ENCODE measurements at places on chromosomes 2 and 18.

GRCh38 chr2:232211743-232212686 lies 166.5 kb upstream of the ALPP start:
- no peak for DNase-seq

DNA sequence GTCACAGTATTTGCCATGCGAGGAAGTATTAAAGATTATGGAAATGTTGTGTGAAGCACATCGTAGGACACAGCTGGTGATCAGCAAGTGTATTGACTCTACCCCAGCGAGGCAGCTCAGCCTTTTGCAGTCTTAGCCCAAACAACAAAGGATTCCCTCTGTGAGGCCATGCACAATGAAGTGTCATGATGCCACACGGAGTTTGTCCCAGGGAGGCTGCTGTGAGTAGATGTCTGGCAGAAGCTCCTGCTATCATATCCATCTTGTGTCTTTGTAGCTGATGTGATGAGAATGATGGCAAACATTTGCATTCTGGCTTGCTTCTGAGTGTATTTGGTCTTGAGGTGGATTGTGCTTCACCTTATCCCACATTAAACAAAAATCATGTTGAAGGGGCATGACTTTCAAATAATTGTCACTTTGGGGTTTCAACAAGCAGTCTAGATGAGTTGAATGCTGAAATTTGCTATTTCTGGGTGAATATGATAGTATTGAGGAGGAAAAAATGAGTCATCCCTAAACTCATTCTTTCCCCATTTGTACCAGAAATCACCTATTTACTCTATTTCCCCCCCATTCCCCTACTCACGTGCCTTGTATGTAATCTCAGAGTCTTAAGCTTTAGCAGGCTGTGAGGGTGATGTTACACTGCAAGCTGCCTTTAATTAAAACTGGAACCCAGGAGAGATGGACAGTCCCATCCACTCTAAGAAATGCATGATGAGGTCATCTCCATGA lies 273.5 kb downstream of the RNF144A start:
- DNase-seq = no peak

DNA sequence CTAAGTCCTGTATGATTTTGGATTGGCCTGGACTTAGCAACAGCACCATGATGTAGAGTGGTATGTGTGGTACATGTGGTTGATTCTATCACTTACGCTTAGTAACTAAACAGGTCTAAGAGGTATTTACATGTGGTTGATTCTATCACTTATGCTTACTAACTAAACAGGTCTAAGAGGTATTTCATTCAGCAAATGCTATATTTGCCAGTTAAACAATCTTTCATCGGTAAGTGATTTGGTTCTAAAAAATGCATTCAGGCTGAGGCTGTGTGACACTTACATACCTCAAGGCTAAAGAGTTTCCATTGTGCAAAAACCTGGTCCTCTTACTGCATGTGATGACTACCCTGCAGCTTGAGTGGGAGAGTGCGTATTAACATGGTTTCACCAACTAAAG lies 13.1 kb downstream of the EIF4E2 start:
- DNase-seq = no peak

- no peak for DNase-seq
Observed at GRCh38 chr2:225192869-225193268, 150.6 kb upstream of the DOCK10 start.

DNA sequence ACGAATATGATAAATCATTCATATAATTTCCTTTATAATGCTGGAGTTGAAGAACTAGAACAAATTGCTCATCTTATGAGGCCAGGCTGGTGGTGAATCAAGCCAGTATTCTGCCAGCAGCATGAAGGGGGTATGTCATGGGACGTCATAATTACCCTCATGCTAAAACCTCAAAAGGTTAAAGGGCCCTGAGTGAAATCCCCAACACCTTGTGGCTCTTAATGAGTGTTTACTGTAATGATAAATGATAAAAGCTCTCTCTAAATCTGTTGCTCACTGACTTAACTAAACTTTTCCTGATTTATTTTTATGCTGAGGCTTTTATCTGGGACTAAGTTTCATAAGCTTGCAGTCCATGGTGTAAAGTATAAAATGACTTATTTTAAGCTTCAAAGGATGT lies 18.3 kb upstream of the NEDD4L start:
- DNase-seq = no peak

DNA sequence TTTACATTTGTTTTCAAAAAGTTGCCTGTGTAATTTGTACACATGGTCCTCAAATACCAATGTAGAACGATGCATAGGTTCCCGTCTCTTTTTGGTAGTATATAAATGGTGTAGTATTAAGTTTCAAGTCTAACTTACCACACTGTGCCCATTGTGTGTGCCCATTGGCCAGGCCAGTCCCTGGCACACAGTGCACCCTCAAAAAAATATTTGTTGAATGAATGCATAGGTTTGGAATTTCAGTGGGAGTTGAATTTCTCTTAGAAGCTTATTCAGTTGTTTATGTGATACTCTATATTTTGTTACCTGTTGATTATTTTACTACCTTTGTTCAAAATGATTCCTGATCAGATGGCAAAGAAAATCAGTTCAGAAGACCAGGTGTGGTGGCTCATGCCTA lies 30.1 kb downstream of the IDH1 start:
- no peak for DNase-seq

GRCh38 chr18:73043211-73043610 lies 175.4 kb upstream of the NETO1 start:
- no peak for DNase-seq

DNA sequence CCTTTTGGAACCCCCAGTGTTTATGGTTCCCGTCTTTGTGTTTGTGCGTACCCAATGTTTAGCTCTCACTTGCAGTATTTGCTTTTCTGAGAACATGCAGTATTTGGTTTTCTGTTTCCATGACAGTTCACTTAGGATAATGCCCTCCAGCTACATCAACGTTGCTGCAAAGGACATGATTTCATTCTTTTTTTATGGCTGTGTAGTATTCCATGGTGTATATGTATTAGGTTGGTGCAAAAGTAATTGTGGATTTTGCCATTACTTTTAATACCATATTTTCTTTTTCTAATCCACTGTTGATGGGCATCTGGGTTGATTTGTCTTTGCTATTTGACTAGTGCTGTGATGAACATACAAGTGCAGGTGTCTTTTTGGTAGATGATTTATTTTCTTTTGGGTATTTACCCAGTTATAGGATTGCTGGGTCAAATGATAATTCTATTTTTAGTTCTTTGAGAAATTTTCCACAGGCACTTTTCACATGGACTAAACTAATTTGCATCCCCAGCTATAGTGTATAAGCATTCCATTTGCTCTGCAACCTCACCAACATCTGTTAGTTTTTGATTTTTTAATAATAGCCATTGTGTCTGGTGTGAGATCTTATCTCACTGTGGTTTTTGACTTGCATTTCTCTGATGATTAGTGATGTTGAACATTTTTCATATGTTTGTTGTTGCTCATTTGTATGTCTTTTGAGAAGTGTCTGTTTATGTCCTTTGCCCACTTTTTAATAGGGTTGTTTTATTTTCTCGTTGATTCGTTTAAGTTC lies 63.6 kb downstream of the CERS6 start:
- DNase-seq = no peak

DNA sequence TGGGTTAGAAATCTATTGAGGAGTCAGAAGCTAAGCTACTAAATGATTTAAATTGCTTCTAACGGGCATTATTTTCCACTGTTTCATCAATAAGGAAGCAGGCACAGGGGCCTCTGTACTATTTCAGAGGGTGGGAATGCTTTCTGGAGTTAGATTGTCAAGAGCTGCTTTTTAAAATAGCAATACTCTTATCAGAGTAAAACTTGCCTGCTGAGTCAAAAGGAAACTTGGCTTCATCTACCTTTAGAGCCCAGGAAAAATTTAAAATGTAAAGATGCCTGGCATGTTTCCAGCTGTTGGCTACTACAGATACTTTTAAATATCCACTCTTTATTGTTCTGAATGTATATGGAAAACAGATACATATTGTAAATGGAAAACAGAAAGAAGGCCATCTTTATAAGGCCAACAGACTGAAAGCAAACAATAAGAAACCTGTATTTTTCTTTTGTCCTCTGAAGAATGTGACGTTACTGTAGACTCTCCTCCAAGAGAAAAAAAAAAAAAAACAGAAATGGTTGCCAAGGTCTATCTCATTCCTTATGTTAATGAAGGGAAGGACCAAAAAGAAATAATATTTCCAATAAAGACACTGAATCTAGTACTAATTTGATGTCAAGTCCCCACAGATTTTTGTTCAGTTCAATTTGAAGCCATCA lies 79.1 kb downstream of the FIGN start:
- DNase-seq = no peak

DNA sequence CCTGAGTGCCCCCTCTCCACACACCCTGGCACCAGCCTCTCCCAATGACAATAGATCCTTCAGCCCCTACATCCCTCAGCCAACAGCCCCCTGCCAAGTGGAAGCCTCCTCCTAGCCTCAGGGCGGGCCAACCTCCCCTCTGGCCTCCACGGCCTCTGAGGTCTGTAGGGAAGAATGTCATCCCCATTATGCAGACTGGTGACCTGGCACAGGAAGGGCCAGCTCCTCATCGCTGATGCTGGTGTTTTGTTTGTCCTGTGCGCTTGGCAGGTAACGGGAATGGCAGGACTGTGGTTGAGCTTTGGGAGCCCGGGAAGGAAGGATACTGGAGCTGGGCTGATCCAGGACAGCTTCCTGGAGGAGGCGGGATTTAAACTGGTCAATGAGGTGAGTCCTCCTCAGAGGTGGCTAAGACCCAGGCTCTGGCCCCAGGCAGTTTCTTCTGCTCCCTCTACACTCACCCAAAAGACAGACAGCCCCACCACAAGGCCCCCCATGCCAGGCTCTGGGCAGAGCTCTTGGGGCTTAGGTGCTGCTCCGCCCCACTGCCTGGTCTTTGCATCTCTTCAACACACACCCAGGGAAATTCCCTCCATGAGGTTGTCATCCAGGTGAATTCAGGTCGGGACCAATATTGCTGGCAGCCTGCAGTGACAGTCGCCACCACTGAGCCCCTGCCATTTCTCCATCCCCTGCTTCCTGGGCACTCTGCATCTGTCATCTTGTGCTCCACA lies 75.2 kb upstream of the SMAD7 start:
- DNase-seq = no peak

DNA sequence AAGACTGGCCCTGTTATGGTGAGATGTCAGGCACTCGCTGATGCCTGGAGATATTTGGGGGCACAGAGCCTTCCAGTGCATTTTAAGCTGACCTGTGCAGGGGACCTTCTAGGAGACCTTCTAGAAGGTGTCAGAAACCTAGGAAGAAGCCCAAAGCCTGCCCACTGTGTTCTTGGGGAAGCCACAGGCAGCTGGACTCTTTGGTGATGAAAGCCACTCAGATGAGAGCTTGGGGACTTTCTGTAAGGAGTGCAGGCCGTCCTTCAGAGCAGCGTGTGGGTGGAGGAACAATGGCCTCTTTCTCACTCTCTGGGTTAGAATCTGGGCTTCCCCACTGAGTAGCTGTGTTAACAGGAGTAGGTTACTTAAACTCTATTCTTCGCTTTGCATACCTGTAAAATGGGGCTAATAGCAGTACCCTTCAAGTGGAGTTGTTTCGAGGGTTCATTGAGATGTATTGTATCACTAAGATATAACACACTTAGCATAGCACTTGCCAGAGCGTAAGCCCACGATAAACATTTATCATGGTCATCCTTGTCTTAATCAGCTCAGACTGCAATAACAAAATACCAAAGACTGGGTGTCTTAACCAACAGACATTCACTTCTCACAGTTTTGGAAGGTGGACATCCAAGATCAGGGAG lies 322.3 kb upstream of the EPAS1 start:
- DNase-seq = no peak

All from Right ventricle myocardium superior (tissue), 1 donor.